A549 treated with AZD2906 at 1 μM for 4 hours (cell line): ENCODE measurements at places on chromosomes 11 and 22. TPM values are rescaled to one million over a fixed set of nuclear protein-coding genes. Genes with fewer than 3 reads are reported as not detected.

Gene VSIG10L2
- not detected in 5 replicates for total RNA-seq

Gene RHOD
- 32.5 to 52.9 TPM (median 48.2 TPM) in 5 replicates for total RNA-seq

Gene BTG4
- 0.10 to 0.23 TPM (median 0.18 TPM) in 4 of 5 replicates, not detected in the other for total RNA-seq

Gene CRKL
- total RNA-seq = 20.7 to 27.5 TPM (median 21.5 TPM) in 5 replicates

Gene UBQLN3
- not detected in 5 replicates for total RNA-seq
